Cardiac ventricle fibroblast (primary cell): ENCODE measurements at places on chromosomes 7 and 10. TPM values are rescaled to one million over a fixed set of nuclear protein-coding genes. Genes with fewer than 3 reads are reported as not detected.

The EFCAB10 gene
- total RNA-seq, result not detected in 2 replicates

The ALOX5 gene
- total RNA-seq, result not detected in 2 replicates

The METTL27 gene
- 2.0 and 3.0 TPM in 2 replicates for total RNA-seq

The HTR5A gene
- total RNA-seq, result not detected in 2 replicates

The FXYD4 gene
- total RNA-seq, result not detected in 2 replicates
